HFF-Myc (cell line): ENCODE measurements at places on chromosomes 6 and 20.

- DNase-seq, result no peak
These were observed 399.7 kb downstream of the COL12A1 start for GRCh38 chr6:74805916-74806696.

- no peak for DNase-seq
These were observed 294.5 kb downstream of the CD83 start for GRCh38 chr6:14412026-14412425.

- DNase-seq, result no peak
These were observed 89.1 kb upstream of the ZNF184 start for GRCh38 chr6:27562027-27562410.

- no peak for DNase-seq
These were observed 97.2 kb upstream of the HDAC2 start for GRCh38 chr6:114068116-114068515.
